ENCODE measurements at places on chromosomes 3 and 15.

- DNase-seq, result no peak
Measured at GRCh38 chr3:123576122-123576521, 8.7 kb downstream of the HACD2 start.

- DNase-seq, result no peak
Measured at GRCh38 chr3:184144505-184144904, 9.3 kb downstream of the EIF2B5 start.

DNA sequence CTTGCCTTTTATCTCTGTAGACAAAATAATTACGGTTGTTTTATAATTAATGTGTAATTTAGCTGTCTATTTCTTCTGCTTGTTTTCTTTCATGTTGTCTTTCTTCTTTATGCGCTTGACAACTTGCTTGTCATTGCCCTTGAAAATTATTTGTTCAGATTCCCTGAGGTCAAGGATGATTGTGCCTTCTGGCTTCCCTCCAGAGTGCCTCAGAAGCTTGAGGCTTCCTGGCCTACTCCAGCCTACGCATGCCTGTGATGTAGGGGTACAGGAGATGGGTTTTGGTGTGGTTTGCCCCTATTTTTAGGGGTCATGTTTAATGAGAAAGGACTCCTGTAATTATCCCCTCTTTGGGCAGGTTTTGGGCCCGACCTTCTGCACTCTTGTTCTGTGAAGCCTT lies 231.5 kb downstream of the SV2B start:
- no peak for DNase-seq

GRCh38 chr3:24259901-24260512 lies 234.6 kb downstream of the THRB start:
- no peak for DNase-seq

- DNase-seq, result no peak
Measured at GRCh38 chr3:8893001-8893400, 70.3 kb downstream of the RAD18 start.

DNA sequence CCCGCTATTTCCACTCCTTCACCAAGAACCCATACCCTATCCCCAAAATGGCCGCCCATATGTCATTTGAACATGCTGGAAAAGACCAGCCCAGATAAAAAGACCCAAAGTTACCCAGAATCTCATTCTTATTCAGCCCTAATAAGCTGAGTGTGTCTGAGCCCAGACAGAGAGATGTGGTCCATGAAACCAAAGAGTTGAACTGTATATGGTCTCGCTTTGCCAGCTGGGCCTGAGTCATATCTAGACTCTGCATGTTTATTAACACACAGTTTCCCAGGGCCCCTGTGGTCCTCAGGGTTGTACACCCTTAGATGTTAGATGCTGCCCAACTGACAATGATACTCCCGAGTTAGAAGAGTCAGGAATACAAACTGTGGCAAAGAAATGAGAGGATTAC lies 201.9 kb upstream of the STRIT1 start:
- no peak for DNase-seq

DNA sequence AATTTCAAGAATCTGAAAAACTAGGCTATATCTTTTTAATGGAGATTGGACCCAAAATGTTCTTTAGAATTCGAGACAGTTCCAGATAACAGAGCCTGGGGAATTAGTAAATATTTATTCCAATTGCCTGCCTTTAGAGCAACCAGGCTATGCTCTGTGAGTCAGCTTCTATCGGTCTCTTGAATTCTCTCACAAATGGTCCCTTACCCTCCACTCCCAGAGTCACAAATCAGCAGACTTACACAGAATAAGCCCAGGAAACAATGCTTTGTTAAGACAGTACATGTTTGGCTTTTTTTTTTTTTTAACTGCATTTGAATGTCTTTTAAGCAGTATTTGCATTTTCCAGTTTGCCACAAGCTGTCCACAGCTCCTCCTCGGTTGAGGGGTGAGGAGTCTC lies 460.7 kb upstream of the CBLB start:
- no peak for DNase-seq

- DNase-seq, result no peak
Measured at GRCh38 chr3:117820658-117821299, 1111.2 kb downstream of the TUSC7 start.

- DNase-seq, result no peak
Measured at GRCh38 chr3:45874677-45875346, 11.5 kb upstream of the CCR9 start.

DNA sequence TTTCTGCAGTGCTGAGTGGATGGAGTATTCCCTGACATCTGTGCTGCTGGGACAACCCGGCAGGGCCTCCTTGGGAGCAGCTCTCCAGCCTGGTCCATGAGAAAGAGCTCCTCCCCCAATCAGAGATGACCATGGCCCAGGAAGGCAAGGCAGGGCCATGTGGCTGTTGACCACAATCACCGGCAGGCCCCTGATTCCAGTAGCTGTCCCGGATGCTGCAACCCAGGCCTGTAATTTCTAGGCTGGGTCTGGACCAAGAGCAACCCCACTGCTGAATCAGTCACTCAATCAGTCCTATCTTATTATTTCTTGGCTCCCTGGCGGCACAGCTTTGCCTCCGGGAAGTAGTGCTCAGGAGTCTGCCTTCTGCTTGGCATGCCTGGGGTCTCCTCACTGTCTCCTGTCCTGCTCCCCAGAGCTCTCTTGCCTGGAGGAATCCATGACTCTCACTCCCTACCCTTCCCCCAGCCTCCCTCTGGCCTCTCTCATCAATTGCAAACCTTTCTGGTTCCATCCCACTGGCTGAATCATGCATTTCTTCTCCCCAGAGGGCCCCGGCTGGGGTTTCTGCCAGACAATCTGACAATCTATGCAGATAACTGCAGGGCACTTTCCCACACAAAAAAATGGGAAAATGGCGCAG lies 32.6 kb upstream of the ITGA11 start:
- no peak for DNase-seq

GRCh38 chr15:32053719-32054118 lies 23.4 kb downstream of the CHRNA7 start:
- DNase-seq, result no peak

DNA sequence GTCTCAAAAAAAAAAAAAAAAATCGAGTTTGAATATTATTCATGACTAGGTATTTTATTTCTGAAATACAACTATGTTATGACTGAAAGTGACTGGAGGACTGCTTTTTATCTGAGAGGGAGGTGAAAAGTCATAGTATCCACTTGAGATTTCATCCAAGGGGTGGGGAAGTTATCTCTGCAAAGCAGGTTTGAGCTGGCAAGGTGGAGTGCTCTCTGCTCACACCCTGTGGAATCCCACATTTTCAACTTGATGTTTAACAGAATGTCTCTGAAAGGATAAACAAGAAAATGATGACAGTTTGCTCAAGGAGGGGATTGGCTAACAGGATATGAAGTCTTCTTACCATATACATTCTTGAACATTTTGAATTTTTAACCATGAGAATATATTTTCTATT lies 27.3 kb upstream of the SEC62 start:
- DNase-seq, result no peak

- DNase-seq, result no peak
Measured at GRCh38 chr3:192024751-192025150, 563.8 kb downstream of the PYDC2 start.

- no peak for DNase-seq
Measured at GRCh38 chr3:157226173-157226847, 66.4 kb upstream of the CCNL1 start.

DNA sequence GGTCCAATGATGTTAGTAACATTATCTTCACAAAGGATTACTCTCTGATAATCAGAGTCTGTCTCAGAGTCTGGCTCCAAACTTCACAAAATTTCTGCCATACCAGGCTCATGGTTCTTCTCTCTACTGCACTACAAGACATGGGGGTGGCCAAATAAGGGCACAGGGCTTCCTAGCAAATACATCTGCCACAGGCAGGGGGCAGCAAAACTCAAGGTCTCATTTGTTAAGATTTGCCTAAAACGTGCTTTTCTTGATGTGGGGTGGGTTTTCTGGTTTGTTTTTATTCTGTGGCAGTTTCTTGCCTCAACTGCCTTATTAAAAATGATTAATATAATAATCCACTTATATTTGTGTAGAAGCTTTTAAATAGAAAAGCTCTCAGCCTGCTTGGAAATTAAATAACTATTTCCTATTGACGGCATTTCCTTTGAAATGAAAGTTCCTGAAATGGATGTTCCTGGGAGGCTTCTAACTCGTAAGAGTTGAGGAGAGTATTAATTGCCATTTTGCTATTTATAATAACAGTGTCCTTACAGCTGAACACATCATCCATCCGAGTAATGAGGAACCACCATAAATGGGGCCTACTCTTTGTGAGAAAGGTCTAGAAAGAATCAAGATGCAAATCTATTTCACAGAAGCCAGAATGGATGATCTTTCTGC lies 53.8 kb downstream of the SST start:
- peak; percentile 13 for DNase-seq

- DNase-seq, result no peak
Measured at GRCh38 chr3:3998140-3998922, 199.1 kb downstream of the LRRN1 start.

DNA sequence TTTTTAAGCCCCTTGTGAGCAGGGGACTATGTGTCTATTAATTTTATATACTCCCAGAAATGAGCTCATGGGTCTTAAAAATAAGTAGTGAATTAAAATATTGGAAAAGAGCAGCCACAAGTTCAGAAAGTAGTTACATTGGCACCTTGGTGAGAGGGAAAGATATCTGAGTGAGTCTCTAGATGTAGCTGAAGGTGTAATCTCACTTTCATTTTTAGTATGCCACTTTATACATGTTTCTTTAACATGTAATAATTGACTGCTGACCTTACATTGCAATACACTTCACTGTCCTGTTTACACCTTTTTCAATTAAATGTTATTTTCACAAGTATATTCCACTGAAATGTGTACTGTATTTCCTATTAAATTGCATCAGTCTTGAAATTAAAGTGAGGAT lies 12.1 kb upstream of the PAK6 start:
- no peak for DNase-seq

GRCh38 chr3:182238126-182238525 lies 526.4 kb downstream of the SOX2 start:
- no peak for DNase-seq

- DNase-seq, result no peak
Measured at GRCh38 chr3:146814601-146815315, 209.6 kb upstream of the PLSCR5 start.

- DNase-seq, result no peak
Measured at GRCh38 chr15:89828281-89829145, 13.9 kb upstream of the ANPEP start.

DNA sequence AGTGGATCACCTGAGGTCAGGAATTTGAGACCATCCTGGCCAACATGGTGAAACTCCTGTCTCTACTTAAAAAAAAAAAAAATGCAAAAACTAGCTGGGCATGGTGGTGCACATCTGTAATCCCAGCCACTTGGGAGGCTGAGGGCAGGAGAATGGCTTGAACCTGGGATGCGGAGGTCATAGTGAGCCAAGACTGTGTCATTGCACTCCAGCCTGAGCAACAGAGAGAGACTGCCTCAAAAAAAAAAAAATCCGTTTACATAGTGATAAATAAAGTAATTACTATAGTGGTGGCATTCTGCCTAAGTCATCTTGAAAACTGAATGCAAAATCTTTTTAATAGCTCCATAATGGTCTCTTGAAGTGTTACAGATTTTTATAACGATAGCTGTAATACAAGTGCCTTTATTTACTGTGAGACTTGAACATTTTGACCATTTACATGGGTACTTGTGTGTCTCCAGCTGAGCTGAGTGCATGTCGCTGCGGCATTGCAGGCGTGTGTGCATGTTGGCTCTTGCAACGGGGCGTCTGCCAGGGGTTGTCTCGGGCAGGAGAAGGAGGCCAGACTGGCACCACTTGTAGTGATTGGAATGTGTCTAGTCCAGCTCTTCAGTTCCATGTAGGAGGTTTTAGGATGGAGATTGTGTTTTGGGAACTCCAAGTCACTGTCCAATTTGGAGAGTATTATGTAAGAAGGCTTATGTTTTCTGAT lies 111.9 kb downstream of the IGF1R start:
- DNase-seq, result no peak

GRCh38 chr3:176570992-176571391 lies 626.3 kb downstream of the TBL1XR1 start:
- DNase-seq, result no peak

All from stimulated activated CD8-positive, alpha-beta memory T cell treated with anti-CD3 and anti-CD28 coated beads, Interleukin-7, amount 100 ng/mL, for 1 hour (primary cell).